Stimulated activated naive CD4-positive, alpha-beta T cell (primary cell): ENCODE measurements at places on chromosomes 6 and 20.

GRCh38 chr6:106988664-106989063 lies 14.1 kb upstream of the CD24 start:
- no peak for DNase-seq

DNA sequence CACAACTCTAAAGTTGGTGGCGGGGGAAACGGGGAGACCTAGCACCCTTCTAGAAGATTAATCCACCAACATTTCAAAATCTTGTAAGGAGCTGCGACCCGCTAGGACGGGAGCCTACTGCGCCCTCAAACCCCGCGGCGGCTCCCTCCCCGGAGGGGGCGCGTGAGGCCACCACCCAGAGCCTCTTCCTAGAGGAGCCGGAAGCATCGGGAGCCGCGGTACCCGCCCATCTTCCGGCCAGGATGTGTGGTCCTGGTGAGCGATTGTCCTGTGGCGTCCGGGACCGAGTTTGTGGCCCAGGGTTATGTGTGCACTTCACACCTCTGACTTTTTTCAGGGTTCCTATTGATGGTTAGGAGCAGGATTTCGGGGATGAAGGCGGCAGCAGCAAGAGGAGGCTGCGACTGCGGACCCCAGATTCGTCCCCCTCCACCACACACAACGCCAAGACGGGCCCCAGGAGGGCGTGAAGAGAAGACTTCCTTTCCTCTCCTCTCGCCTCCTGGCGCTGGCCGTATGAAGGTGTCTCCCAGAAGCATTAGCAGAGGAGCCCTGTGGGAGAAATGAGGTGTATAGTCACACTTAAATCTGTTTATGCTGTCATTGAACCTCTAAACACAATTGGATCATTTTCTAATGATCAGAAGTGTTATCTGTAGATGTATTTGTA lies 10.7 kb downstream of the ZNF165 start:
- DNase-seq: no peak

- DNase-seq: no peak
Measured at GRCh38 chr6:25536781-25537180, 115.2 kb upstream of the SCGN start.

DNA sequence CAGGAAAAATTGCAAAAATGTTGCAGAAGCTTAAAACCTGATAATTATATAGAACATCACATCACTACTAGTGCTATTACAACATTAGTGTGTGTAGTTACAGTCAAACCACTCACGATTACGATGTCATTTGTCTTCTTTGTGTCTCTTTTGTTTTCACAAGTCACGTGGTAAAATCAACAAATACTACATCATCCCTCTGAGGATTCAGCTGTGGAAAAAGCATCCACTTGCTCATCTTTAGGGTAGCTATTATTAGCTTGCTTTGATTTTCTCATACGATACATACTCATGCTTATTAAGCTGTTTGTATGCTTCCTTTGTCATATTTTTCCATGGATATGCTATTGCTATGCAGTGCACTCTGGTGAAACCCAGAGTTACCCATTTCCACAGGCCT lies 22.2 kb upstream of the ATXN1 start:
- DNase-seq: no peak

DNA sequence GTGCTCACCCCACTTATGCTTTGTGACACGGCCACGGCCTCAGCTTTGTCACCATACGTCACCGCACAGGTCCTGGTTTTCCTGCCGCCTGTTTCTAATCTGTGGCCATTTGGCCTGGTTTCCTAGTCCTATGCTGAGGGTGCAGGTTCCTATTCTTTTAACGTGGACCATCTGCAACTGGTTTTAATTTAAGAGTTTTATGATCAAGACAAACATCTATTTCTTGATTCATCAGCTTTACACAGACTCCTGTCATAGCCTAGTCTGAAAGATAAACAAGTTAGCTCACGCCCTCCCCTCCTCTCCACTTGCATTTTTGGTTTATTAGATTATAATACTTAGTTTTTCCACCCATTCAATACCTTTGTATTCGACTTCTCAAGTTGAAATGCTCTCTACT lies 97.5 kb upstream of the RPS6KA2 start:
- no peak for DNase-seq

DNA sequence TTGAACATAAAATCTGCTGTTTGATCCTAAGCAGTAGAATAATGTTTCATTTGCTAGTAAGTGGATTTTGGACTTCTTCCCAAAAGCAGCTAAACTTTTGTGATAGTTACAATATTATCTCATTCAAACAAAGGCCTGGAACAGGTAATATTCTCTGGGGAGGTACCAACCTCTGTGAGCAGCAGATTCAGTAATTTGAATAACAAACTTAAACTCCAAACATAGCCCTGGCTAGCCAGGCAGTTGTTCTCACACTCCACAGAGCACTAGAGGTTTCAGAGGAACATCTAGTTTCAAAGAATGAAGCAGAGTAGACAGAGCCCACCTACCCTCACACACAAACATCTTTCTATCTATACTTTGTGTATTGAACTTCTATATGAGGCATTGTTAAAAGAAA lies 40.9 kb downstream of the LGSN start:
- no peak for DNase-seq
